Caudate nucleus (tissue), 63 donors: ENCODE measurements at places on chromosomes 5 and 9.
A peak's percentile ranks its signal among the peaks of the same experiment; 100 is the strongest.

- DNase-seq: no peak
These were observed 252.0 kb upstream of the GAS1 start for GRCh38 chr9:87199278-87199677.

DNA sequence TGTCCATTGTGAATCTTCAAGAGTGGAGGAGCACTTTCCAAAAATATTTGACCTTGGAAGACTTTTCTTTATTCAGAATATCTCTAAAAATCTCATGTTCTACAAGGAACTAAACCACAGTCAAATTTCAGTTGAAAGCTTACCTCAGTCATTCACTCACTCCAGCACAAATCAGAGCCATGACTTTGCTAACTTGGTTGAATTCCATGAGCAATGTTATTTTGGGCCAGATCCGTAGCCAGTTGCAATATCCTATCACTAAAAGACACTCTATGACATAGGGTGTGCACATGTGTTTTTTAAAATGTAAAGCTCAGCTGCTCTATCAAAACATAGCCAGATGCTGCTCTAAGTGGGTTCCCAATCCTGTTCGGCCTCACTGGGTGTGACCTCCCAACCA, 156.1 kb upstream of the ANKRD55 start:
- DNase-seq: no peak

- DNase-seq: no peak
These were observed 127.6 kb upstream of the SLC1A3 start for GRCh38 chr5:36478646-36479317.

DNA sequence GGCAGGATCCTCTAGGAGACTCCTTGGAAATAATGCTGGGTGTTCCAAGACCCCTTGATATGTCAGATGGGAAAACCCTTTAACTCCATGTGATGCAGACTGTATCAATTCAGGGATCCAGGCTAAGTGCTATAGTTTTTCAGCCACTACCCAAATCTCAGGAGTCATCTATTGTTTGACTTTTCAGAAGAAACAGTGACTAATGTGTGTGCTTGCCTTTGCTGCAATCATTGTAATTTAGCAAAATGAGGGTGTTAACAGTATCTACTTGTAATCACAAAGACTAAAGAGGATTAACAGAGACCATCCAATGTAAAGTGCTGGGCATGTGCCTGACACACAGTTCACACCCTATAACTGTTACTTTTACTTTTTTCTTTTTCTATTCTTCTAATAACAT, 309.6 kb upstream of the RFX3 start:
- DNase-seq: no peak

DNA sequence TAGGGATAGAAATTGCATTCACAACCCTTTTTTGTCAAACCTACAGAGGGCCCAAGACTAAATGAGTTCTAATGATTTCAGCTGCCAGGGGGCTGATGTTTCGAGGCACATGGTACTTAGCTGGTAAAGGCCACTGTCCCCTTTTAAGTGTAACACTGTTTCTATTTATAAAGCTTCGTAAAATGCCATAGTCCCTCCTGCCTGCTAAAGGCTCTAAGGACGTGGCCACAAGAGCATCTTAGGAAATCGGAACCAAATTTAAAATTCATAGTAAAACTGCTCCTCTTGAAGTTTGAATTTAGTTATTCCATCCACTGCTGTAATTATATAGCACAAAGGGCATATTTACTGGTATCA, 170.3 kb upstream of the WWC1 start:
- no peak for DNase-seq

DNA sequence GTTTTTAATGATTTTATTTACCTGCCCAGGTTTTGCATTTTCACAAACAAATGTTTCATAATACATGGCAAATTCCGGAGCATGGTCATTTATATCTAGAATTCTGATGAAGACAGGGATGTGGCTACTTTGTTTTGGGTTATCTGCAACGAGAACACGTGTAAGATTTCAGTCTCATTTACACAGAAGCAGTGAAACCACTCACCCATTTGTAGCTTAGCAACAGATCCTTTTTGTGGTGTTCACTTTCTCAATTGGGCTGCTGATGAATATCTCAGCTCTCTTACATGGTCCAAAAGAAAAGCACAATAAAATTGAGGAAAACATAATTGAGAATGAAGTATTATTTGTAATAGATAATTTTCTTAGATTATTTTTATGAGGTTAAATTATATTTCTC, 148.6 kb downstream of the CDH9 start:
- no peak for DNase-seq

GRCh38 chr9:129570450-129571297, 50.2 kb downstream of the C9orf50 start:
- peak; percentile 45 for DNase-seq

DNA sequence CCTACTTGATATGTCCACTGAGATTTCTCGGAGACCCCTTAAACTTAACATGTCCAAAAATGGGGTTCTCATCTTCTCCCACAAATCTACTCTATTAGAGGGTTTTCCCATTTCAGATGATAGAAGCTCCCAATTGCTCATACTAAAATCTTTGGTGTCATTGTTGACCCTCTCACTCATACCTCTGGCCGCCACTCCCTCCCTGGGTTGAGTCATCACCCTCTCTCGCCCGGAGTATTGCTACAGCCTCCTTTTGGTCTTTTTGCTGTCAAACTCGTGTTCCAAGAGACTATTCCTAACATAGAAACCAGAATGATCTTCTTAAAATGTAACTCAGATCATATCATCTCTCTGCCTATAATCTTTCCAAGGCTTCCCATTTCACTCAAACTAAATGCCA, 91.0 kb upstream of the GNAQ start:
- no peak for DNase-seq

DNA sequence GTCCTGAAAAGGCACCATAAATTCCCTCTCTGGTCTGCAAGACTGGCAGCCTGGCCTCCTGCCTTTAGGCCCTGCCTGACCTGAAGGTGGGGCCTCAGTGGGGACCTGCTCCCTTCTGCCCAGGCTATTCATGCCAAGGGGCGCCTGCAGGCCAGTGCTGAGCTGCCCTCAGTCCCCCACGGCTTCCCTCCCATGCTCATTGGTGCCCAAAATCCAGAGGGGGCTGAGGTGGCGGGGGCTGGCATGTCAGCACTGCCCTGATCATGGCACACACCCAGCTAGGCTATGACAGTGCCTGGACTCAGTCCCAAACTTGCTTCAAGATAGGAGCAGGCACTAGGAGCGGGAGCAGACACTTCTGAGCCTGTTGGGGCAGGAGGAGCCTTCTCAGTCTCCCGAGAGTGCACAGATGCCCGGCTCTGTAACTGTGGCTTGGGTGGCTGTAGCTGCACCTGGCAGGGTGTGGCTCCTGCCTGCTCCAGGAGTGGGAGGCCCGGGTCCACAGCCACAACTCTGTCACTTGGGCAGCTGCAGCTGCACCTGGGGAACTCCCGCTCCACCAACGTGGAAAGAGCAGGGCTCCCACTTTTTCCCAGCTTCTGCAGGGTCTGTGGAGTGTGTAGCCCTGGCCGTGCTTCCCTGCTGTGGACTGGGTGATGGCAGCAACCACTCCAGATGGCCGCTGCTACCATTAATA, 49.0 kb downstream of the NDUFAF2 start:
- no peak for DNase-seq

DNA sequence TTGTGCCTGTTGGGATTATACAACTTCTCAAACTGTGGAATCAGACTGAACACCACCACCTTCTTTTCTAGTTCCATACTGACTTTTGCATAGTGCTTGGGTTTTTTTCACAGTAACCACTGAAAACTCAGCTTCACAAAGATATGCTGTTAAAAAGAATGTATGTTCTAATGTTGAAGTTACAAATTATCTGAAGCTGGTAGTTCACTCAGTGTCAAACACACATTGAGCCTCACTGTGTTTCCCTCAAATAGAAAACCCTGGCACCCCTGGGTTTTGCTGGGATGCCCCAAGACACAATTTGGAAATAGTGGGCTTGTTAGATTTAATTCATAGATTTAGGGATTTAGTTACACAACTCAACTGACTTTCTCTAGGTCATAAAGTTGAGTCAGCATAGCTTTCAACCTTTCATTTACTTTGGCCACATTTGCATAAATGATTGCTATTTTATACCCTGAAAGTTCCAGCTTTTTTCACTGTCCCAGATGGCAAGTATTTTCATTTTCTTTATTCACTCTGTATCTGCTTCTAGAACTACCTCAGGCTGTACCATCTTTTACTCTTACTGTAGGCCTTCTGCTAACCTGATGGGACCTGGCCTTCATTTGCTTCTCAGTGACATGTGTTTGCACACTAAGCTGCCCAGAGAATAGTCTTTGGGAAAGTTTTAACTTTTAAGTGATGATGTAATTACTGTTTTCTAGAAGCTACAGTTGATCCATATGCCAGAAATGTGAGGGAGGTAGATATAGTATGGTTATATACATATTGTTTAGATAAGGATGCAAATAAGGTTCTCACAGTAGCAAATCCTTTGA, 115.1 kb downstream of the CDC42SE2 start:
- DNase-seq: no peak

DNA sequence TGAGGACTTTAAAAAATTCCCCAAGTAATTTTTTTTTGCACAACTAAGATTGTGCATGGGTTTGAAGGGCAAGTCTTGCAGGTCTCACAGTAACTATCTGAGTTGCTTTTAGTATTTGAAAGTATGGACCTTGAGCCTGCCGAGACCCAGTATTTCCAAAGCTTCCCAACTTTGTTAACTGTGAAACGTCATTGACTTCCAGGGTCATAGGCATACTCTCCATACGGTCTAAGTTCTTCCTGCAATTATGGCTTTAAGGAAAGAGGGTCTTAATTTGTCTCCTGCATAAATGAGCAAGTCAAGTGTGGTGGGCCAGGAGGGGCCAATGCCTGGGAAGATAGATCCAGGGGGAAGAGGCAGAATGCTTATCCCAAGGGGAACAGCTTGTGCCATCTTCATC, 24.0 kb upstream of the EPB41L4B start:
- no peak for DNase-seq

GRCh38 chr5:80069251-80069800, 34.2 kb downstream of the THBS4 start:
- DNase-seq: no peak

DNA sequence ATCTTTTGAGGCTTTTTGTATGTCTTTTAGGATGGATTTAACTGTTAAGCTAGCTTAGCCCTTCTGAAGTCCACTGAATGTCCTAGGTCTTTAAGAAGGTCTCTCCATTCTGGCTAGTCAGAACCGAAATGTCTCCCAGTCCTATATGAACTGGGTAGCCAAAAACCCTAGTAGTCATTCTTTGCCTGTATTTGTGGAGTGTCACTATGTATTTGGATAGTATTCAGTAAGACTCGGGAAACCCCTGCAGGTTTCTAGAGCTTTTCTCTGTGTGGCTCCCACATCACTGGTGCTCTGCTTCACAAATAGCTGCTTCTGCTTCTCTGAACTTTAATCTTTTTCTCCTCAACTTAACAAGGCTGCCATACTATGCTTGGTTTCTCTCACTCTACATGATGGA, 68.0 kb downstream of the RIC1 start:
- DNase-seq: no peak

GRCh38 chr9:86945728-86946200, 1.5 kb downstream of the GAS1 start:
- peak; percentile 48 for DNase-seq

DNA sequence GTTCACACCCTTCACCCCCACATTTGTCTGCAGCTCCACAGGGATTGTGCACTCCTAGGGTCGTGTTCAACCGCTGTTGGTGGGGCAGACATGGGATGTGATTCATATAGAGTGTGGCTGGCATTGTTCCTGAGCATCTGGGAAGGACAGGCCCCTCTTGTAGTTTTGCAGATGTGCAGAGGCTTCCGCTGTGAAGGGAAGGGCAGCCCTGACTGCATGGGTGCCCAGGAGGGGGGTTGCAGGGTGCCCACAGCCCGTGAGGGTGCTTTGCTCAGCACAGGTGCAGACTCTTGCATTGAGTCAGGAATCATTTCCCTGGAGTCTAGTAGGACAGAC, 30.2 kb upstream of the PITX1 start:
- no peak for DNase-seq

- DNase-seq: no peak
These were observed 39.9 kb upstream of the EEIG1 start for GRCh38 chr9:128020692-128021091.

GRCh38 chr5:6377582-6377904, 804 bp downstream of the MED10 start:
- no peak for DNase-seq

DNA sequence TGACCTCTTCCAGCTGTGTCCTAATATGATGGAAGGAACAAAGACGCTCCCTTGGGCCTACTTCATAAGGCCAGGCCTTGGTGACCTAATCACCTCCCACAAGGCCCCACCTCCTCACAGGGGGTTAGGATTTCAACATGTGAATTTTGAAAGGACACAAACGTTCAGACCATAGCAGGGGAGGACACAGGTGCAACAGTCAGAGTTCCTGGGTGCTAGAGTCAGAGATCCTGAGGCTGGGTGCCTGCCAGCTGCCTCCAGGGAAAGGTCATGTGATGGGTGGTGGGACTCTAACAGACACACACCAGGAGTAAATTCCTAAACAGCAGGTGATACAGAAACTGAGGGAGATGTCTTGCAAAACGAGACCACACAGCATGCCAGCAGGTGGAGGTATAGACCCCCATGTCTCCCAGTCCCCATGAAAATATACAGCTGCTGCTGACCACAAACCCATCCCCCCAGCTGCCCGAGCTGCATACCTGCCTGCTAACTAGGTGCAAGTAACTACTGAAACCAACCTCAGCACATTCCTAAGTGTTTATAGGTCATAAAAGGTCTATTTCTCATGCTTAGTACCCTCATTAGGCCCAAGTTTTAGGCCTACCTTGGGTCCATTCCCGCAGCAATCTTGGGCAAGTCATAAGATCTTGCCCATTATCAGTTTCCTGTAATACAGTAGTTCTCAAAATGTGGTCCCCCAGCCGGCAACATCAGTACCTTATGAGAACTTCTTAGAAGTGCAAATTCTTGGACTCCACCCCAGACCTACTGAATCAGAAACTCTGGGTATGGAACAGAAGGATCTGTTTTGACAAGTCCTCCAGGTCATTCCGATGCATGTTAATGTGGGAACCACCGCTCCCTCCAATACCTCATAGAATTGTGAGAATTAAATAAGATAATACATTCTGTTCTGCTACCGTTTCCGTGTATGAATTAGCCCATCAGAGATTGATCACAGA, 245.3 kb downstream of the ENC1 start:
- no peak for DNase-seq

DNA sequence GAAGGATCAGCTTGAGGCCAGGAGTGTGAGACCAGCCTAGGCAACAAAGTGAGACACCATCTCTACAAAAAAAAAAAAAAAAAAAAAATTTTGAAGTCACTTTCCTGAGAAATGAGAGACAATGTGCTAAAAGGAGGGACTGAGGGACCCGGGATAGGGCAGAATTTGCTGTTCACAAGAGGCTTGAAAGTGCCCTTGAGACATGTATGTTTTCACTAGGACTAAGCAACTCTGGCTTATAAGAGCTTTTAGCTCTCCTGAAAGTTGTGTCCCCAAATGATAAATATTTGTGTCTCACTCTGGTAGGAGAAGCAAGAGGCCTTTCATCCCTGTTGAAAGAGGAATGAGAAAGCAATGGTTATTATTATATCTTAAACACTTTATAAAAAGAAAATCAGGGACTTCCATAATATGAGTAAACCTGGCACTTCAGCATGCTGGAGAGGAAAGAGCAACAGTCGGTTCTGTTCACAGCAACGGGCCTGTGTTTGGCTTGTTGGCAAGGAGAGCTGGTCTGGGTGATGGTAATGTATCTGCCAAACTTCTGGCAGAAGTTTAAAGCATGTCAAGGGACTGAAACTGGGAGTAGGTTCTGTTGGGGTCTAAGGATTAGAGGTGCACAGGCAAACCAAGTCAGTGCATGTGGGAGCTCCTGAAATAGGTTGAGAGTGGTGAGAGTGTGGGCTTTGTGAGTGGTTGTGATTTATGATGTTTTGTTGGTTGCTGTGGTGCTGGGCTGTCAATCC, 32.2 kb downstream of the ENTREP1 start:
- no peak for DNase-seq
